ENCODE measurements at places on chromosomes 5 and 9. TPM values are rescaled to one million over a fixed set of nuclear protein-coding genes. Genes with fewer than 3 reads are reported as not detected.

The ECM2 gene
- 4.5 TPM for total RNA-seq

- DNase-seq = no peak
Observed at GRCh38 chr5:88930335-88930734, 47.4 kb upstream of the MEF2C start.

DNA sequence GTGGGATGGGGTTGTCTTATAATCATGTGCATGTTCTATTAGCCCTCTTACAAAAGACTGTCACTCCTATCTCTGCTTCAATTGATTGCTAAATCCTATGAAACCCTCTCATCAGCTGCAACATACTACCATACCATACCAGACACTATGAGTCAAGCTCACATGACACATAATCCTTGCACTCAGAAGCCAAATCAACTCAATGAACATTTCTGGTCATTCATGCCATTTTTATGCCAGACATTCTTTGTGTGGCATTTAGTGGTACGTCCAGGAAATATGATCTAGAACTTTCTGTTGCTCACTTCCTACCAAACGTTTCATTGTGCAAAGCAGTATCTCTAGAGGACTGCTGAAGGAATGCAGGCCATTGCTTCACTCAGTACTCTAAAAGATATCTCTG, 159.2 kb upstream of the GNA14 start:
- no peak for DNase-seq

DNA sequence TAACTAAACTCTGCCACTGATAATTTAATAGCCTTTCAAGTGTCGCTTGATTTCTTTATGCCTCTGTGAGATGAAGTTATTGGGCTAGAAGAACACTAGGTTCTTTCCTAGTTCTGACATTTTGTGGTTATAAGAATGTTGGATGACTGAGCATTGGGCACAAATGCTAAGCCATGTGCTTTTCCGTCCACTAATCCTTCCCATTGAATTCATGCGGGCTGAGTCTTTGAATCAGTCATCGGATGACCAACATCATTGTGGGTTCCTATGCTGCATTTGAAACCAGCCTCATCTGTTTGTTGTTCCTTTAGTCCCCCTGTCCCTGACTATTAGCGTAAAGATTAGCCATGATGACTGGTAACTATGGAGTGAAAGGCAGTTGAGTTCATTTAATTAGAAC, 58.5 kb downstream of the ALDH1A1 start:
- no peak for DNase-seq

GRCh38 chr9:6433410-6433809, 20.4 kb downstream of the UHRF2 start:
- DNase-seq = no peak

- DNase-seq = no peak
Observed at GRCh38 chr9:87469793-87470465, 27.7 kb upstream of the DAPK1 start.

The ZNF367 gene
- 1.4 TPM for total RNA-seq

The DPYSL3 gene
- 50.1 TPM for total RNA-seq

The PANK3 gene
- total RNA-seq = 29.0 TPM

The SEMA5A gene
- 1.3 TPM for total RNA-seq

Measured in psoas muscle (tissue), 8 donors.